ENCODE measurements at places on chromosomes 5 and 9. TPM values are rescaled to one million over a fixed set of nuclear protein-coding genes. Genes with fewer than 3 reads are reported as not detected.

The CCDC152 gene
- 16.1 TPM for polyA plus RNA-seq

The PDE6A gene
- 0.25 TPM for polyA plus RNA-seq

The NAIF1 gene
- 10.8 TPM for polyA plus RNA-seq

The TLX3 gene
- not detected for polyA plus RNA-seq

The IL11RA gene
- 66.8 TPM for polyA plus RNA-seq

The TAS2R1 gene
- 0.42 TPM for polyA plus RNA-seq

DNA sequence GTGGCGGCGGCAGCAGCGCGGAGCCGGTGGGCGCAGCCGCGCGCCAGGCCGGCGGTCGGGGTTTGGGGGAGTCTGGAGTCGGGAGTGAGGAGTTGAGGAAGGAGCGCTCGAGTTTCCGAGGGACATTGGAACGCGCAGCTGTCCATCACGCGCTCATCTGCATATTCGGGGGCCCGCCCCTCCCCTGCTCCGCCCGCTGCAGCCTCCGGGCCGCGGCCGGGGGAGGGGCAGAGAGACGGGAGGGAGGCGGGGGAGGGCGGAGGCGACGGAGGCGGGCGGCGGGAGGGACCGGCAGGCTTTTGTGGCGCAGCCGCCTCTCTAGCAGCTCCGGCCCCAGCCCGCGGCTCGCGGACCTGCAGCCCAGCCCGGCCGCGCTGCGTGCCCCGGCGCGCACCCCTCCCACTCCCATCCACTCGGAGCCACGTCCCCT, at the start of gene IRX2:
Gene IRX2 (minus strand): TSS at position 86 of the 430 bp plus-strand sequence. CDS start 264 bp downstream, outside the sequence.
- DNase-seq: peak; percentile 84

DNA sequence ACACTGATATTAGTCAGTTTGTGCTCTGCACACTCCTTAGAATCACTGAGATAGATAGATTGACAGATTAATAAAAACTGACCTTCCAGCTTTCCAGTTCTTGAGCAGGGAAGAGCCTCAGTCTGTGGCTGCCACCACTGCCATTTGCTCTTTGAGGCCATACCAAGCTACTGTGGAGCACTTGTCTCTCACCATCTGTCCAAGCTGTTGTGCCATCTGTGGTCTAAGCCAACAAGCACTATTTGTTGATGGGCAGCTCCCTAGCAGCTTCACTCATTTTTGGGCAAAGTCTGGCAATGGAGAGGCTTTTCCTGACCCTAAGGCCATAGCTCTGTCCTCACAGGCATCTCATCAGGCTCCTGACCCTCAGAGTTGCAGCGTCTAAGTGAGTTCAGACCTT, 30.4 kb downstream of the HTR1A start:
- DNase-seq: no peak

GRCh38 chr9:121698627-121699570, 47.5 kb downstream of the DAB2IP start:
- peak; percentile 69 for DNase-seq

GRCh38 chr5:52063186-52063585, 679.9 kb downstream of the ISL1 start:
- no peak for DNase-seq

DNA sequence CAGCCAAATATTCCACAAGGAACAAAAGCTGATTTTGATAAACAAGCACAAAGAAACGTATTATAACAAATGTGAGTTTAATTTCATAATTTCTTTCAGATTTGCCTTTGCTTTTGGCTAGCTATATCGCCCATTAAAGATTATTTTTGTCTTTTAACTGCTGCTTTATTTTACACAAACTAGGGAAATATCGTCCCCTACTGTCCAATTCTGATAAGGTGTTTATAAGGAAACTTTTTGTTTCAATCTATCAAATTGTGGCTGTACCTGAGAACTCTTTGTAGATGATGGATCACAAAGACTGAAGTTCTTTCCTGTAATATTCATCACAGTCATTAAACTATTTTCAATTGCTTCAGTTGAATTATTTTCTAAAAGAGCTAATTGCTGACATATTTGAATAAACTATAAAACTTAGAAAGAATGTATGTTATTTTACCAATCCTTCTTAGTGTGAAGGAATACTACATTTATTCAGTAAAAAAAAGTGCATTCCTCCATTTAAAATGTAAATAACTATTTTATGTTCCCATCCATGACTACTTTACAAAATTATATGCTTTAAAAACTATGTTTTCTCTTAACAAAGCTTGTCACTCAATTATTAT, 431.3 kb upstream of the ITGA1 start:
- DNase-seq: peak; percentile 15

- no peak for DNase-seq
Observed at GRCh38 chr5:31036411-31036810, 157.1 kb upstream of the CDH6 start.

GRCh38 chr5:6773342-6774035, 60.3 kb downstream of the TENT4A start:
- no peak for DNase-seq

GRCh38 chr5:172166030-172166826, 21.8 kb downstream of the STK10 start:
- DNase-seq: no peak

DNA sequence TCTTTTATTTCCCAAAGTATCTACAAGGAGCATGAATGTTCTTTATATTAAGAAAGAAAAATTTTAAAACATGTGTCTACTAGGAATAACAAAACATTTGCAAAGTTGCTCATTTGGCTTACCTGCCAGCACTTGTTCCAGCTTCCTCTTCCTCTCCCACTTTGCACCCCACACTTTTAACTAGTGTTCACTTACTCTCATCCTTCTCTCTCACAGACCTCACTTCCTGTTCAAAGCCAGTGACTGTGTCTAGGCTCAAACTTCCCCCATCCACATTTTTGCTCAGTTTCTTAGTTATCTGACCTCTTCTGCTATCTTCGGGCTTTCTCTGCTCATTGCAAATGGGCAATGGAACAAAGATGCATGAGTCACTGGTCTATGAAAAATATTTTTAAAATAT, 512.2 kb upstream of the ZNF462 start:
- DNase-seq: no peak

DNA sequence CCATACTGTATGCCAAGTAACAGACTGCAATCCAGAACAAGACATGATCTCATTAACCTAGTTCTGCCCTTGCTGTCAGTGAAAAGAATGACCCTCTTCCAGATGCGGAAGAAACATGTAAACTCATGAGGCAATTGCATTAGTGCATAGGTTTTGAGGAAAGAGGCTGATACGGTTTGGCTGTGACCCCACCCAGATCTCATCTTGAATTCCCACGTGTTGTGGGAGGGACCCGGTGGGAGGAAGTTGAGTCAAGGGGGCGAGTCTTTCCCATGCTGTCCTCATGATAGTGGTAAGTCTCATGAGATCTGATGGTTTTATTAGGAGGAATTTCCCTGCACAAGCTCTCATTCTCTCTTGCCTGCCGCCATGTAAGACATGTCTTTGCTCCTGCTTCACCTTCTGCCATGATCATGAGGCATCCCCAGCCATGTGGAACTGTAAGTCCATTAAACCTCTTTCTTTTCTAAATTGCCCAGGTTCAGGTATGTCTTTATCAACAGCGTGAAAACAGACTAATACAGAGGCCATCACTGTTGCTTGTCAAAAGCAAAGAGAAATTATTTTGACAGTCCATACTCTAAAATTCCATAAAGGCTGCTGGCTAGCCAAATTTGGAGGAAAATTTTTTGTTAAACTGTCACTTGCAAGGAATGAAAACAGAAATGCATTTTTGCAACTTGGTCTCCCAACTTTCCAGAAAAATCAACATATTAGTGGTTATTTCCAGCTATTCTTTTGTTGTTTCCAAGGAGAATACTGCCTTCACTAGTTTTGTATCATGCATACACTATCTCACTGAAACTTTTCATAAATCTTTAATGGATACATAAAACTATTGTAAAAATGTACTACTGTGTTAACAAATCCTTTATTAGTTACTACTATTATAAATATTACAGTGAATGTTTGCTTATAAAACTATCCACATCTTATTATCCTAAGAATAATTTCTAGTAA, 3.2 kb upstream of the ARL15 start:
- no peak for DNase-seq
